GM06990 (cell line): ENCODE measurements at places on chromosomes 6 and 20.

GRCh38 chr6:135951169-135951568, 99.7 kb downstream of the PDE7B start:
- DNase-seq, result no peak

GRCh38 chr20:43724383-43724782, 2.4 kb downstream of the GTSF1L start:
- DNase-seq, result no peak

GRCh38 chr6:16562498-16562897, 198.8 kb downstream of the ATXN1 start:
- no peak for DNase-seq

GRCh38 chr6:10154251-10154650, 260.6 kb downstream of the TFAP2A start:
- no peak for DNase-seq

GRCh38 chr6:135586844-135587243, 89.3 kb upstream of the AHI1 start:
- peak; percentile 31 for DNase-seq

DNA sequence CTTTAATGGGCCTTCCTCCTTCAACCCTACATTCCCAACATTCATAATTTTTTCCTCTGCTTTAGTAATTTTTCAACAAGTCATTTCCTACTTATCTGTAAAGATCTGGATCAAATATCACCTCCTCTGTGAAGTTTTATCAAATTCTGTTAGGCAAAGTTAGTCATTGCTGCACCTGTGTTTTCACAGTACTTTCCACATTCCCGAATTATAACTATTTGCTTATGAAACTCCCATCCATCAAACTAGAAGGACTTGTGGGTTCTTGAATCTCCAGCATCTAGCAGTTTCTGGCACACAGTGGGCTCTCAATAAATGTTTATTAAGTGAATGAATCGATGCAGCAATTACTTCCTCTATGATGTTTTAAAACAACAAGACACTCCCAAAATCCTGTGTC, 257.6 kb downstream of the HDGFL1 start:
- DNase-seq, result no peak

DNA sequence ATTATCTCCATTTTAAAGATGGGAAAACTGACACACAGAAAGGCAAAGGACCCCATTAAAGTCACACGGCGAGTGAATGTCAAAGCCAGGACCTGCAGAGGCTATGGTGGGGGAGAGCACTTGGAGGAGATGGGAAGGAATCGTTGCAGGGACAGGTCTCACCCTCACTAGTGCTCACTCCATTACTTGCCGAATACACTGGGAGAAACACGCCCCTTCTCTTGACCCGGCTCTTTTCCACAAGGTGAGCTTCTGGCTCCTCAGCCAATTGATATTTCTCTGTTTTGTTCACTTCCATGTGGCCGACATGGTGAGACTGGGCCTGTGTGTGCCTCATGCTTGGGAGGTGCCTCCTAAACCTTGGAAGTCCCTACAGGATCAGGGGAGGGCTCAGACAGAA, 117.8 kb upstream of the KCNG1 start:
- DNase-seq, result no peak

DNA sequence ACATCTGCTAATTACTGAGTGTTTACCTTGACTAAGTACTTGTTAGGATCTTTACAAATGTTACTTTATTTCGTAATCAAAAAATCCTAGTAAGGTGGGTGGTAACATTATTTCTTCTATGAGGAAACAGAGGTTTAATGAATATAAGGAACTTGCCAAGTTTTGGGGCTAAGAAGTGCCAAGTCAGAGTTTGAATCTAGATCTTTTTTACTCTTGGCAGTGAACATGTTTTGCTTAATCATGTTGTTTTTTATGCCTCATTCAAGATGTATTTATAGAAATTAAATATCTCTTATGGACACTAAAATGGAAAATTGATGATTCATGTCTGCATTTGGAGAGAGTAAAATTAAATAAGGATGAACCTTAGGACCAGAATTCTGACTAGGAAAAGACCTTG, 393.7 kb downstream of the UTRN start:
- DNase-seq, result no peak

DNA sequence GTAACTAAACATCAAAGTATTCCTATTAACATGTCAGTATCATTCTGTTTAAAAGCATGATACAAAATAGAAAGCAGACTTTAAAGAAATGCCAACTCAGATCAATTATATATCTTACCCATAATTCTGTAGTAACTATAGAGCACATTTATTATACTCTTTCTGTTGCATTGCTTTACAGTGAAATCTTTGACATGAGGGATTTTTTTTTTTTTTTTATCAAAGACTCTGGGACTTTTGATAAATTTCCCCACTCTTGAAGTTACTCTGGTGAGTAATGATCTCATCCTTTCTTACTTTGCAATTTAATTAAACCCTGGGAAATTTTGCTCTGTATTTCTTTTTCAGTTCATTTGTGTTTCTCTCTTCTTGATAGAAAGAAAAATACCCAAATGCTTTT, 17.4 kb downstream of the ADGRF4 start:
- DNase-seq, result peak; percentile 50
